ENCODE measurements at places on chromosomes 13 and 19. TPM values are rescaled to one million over a fixed set of nuclear protein-coding genes. Genes with fewer than 3 reads are reported as not detected.
A peak's percentile ranks its signal among the peaks of the same experiment; 100 is the strongest.

The TMIGD2 gene
- polyA plus RNA-seq, result 3.5 TPM

- DNase-seq, result no peak
- H3K36me3 ChIP-seq, result peaks cover 14% of the 10 kb centered on the region
- no peaks in the 10 kb centered on the region for H3K27me3 ChIP-seq
- no peak overlapping the region for H3K4me3 ChIP-seq
These were observed 30.3 kb upstream of the EHD2 start for GRCh38 chr19:47682939-47683338.

The MEIOSIN gene
- not detected for polyA plus RNA-seq

DNA sequence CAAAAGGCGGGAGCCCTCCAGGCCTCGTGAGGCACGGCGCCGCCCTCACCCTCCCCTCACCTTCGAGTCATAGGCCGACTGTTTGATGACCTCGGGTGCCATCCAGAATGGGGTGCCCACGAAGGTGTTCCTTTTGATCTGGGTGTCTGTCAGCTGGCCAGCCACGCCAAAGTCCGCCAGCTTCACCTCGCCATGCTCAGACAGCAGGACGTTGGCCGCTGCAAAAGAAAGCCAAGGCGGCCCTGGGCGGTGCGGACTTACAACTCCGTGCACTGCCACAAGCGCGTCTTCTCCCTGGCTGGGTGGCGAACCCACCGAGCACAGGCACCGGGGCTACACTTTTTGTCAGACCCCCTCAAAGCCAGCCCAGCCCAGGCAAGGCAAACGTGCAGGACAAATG, 102.1 kb downstream of the STK24 start:
- H3K36me3 ChIP-seq, result peaks cover 37% of the 10 kb centered on the region
- H3K27me3 ChIP-seq, result no peaks in the 10 kb centered on the region
- H3K4me1 ChIP-seq, result peaks cover 43% of the 10 kb centered on the region
- no peak for DNase-seq
- no peak overlapping the region for H3K4me3 ChIP-seq

The CEACAM21 gene
- 1.5 TPM for polyA plus RNA-seq

GRCh38 chr13:95349267-95349666, 48.0 kb upstream of the ABCC4 start:
- H3K27me3 ChIP-seq, result no peaks in the 10 kb centered on the region
- no peaks in the 10 kb centered on the region for H3K4me1 ChIP-seq
- H3K36me3 ChIP-seq, result no peaks in the 10 kb centered on the region
- no peak overlapping the region for H3K4me3 ChIP-seq
- H3K27ac ChIP-seq, result no peak overlapping the region
- DNase-seq, result no peak

- H3K27me3 ChIP-seq, result no peaks in the 10 kb centered on the region
- DNase-seq, result no peak
- no peak overlapping the region for H3K4me3 ChIP-seq
- H3K4me1 ChIP-seq, result no peaks in the 10 kb centered on the region
- peaks cover 48% of the 10 kb centered on the region for H3K36me3 ChIP-seq
- H3K27ac ChIP-seq, result no peak overlapping the region
These were observed 38.8 kb downstream of the RCBTB1 start for GRCh38 chr13:49546561-49546960.

- H3K4me3 ChIP-seq, result no peak overlapping the region
- H3K4me1 ChIP-seq, result no peaks in the 10 kb centered on the region
- H3K36me3 ChIP-seq, result no peaks in the 10 kb centered on the region
- no peak overlapping the region for H3K27ac ChIP-seq
- no peak for DNase-seq
These were observed 9.8 kb upstream of the ZBTB45 start for GRCh38 chr19:58529405-58529804.

DNA sequence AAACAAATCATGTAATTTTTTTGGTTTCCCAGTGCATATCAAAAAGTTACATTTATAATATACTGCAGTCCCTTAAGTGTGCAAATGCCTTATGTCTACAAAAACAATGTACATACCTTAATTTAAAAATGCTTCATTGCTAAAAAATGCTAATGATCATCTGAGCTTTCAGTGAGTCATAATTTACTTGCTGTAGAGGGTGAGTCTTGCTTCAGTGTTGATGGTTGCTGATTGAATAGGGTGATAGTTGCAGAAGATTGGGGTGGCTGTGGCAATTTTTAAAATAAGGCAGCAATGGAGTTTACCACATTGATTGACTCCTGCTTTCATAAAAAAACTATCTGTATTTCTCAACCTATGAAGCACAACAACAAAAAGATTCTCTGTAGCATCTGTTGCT, 613.9 kb downstream of the TBC1D4 start:
- DNase-seq, result no peak
- H3K4me3 ChIP-seq, result no peak overlapping the region
- H3K36me3 ChIP-seq, result no peaks in the 10 kb centered on the region
- no peaks in the 10 kb centered on the region for H3K27me3 ChIP-seq
- H3K27ac ChIP-seq, result no peak overlapping the region
- no peaks in the 10 kb centered on the region for H3K4me1 ChIP-seq

GRCh38 chr19:45729800-45730290, 851 bp downstream of the FBXO46 start:
- no peaks in the 10 kb centered on the region for H3K4me1 ChIP-seq
- DNase-seq, result peak; percentile 48
- peaks cover 4% of the 10 kb centered on the region for H3K36me3 ChIP-seq
- H3K4me3 ChIP-seq, result peak overlapping the region; percentile 83

DNA sequence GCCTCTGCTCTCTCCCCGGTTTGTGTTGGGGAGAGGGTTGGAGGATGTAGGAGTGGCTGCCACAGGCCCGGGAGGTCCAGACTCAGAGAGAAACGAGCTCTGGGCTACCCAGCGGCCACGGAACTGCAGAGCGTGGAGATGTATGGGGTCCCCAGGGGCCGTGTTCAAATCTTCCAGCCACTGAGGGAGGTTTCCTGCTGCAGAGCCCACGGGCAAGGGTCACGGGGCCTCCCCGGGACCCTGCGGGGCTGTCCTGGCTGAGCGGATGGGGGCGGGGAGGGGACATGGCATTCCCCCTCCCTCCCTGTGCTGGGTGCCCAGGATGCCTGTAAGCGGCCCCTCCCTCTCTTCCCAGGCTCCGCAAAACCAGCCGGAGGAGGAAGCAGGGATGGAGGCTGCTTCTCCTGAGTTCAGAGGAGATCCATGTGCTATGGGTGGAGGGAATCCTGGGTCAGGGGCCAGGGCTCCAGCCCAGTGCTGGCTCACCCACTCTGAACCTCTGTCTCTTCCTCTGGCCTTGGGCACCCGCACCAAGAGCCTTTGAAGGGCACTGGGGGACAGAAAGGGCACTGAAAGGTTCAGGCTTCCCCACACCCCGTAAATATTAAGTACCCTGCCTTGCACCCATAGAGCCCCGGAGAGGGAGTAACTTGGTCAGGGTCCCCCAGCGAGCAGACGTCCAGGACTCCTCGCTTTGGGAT, 22.6 kb downstream of the SMIM24 start:
- peak overlapping the region; percentile 64 for H3K27ac ChIP-seq
- no peak overlapping the region for H3K4me3 ChIP-seq
- DNase-seq, result no peak
- no peaks in the 10 kb centered on the region for H3K27me3 ChIP-seq

The YJEFN3 gene
- 9.5 TPM for polyA plus RNA-seq

DNA sequence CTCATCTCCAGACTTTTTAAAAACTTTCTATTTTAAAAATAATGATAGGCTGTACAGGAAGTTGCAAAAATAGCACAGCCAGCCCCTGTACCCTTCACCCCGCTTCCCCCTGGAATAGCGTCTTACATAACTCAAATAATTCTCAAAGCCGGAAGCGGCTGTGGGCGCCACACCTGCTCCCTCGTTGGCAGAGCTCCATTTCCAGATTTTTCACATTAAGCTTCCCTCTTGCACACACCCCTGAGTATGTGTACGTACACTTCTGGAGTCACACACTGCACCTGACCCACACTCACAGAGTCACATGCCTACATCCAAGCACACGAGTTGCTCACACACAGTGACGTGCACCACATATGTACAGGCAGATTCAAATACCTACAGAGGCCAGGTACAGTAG, 24.9 kb upstream of the DPP9 start:
- H3K27ac ChIP-seq, result no peak overlapping the region
- no peaks in the 10 kb centered on the region for H3K36me3 ChIP-seq
- DNase-seq, result no peak
- peaks cover 4% of the 10 kb centered on the region for H3K4me1 ChIP-seq
- no peak overlapping the region for H3K4me3 ChIP-seq
